Sigmoid colon (tissue), 7 donors: ENCODE measurements at places on chromosomes 13 and 19. TPM values are rescaled to one million over a fixed set of nuclear protein-coding genes. Genes with fewer than 3 reads are reported as not detected.

DNA sequence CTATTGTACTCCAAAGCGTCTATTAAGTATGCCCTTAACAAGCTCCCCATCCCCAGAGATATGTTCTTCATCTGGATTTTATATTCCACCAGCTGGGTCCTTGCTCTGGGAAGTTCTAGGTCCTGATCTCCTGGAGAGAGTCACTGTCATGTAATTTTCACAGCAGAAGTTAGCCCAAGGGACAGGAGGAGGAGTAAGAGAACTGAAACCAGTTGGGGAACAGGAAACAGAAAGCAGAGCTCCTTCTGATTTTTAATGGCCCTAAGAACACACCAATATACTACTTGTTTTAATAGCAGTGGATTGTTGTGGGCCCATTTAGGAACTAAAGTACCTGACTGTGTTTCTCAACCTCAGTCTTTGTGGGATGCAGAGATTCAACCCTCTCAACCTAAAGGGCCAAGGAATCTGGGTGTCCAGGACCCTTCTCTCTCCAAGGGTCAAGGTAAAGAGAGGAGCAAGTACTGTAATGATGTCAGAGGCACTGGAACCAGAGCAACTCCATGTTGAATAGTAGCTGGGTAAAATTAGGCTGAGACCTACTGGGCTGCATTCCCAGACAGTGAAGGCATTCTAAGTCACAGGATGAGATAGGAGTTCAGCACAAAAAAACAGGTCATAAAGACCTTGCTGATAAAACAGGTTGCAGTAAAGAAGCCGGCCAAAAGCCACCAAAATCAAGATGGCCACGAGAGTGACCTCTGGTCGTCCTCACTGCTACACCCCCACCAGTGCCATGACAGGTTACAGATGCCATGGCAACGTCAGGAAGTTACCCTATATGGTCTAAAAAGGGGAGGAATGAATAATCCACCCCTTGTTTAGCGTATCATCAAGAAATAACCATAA lies 8.1 kb upstream of the FPR3 start:
- H3K27ac ChIP-seq: no peak overlapping the region
- no peak overlapping the region for H3K4me3 ChIP-seq
- H3K27me3 ChIP-seq: no peaks in the 10 kb centered on the region

DNA sequence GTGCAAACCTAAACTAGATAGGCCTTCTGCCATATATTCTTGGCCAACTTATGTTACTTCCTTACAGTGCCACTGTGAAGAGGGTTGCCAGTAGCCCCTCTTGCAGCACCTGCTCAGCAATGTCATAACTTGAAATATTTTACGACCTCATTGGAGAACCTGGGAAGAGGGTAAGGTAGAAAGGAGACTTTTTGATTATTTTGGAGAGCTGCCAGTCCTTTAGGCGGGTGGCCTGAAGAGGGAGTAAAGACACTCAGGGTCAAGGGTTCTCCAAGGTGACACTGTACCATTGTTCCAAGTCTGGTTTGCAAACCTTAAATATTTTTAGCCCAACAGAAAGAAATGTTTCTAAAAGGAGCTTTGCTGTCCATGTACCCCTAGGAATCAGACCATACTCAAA lies 118.3 kb downstream of the FLT1 start:
- no peak overlapping the region for H3K27ac ChIP-seq
- DNase-seq: no peak
- H3K4me3 ChIP-seq: no peak overlapping the region
- H3K36me3 ChIP-seq: no peaks in the 10 kb centered on the region
- H3K27me3 ChIP-seq: no peaks in the 10 kb centered on the region
- no peaks in the 10 kb centered on the region for H3K4me1 ChIP-seq

DNA sequence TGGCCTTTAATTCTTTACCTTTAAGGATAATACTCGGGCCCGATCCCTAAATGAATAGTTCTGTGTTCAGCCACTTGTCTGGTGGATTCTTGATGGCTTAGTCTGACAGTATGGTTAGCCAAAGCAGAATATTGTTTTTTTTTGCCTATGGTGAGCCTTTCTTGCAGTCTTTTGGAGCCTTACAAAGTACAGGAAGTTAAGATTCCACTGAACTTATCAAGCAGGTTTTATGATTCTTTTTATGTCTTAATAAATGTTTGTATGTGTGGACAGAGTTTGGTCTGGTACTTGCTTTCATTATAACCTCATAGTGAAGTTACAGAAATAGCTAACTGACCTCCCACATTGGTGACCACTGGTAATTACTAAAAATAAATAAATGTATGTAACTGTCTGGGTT lies 17.1 kb downstream of the PCCA start:
- no peak overlapping the region for H3K27ac ChIP-seq
- no peak for DNase-seq
- H3K4me3 ChIP-seq: no peak overlapping the region
- no peaks in the 10 kb centered on the region for H3K36me3 ChIP-seq
- no peaks in the 10 kb centered on the region for H3K27me3 ChIP-seq

- no peak for DNase-seq
- H3K27me3 ChIP-seq: peaks cover 3% of the 10 kb centered on the region
- no peaks in the 10 kb centered on the region for H3K4me1 ChIP-seq
- H3K36me3 ChIP-seq: no peaks in the 10 kb centered on the region
Measured at GRCh38 chr19:47430041-47430802, 10.9 kb upstream of the MEIS3 start.

- H3K4me1 ChIP-seq: no peaks in the 10 kb centered on the region
- H3K4me3 ChIP-seq: no peak overlapping the region
- peaks cover 20% of the 10 kb centered on the region for H3K36me3 ChIP-seq
- no peak overlapping the region for H3K27ac ChIP-seq
Measured at GRCh38 chr19:18149596-18149975, 3.4 kb upstream of the PIK3R2 start.

GRCh38 chr13:88086577-88086976 lies 415.4 kb downstream of the SLITRK5 start:
- H3K36me3 ChIP-seq: no peaks in the 10 kb centered on the region
- no peak for DNase-seq
- H3K27me3 ChIP-seq: no peaks in the 10 kb centered on the region
- no peak overlapping the region for H3K4me3 ChIP-seq
- H3K4me1 ChIP-seq: no peaks in the 10 kb centered on the region

GRCh38 chr19:12166626-12167025 lies 3.7 kb downstream of the ZNF136 start:
- peaks cover 40% of the 10 kb centered on the region for H3K4me1 ChIP-seq
- no peaks in the 10 kb centered on the region for H3K36me3 ChIP-seq
- no peak overlapping the region for H3K27ac ChIP-seq
- DNase-seq: no peak
- no peak overlapping the region for H3K4me3 ChIP-seq

GRCh38 chr13:99969453-99969918 lies 2.1 kb downstream of the ZIC5 start:
- H3K27ac ChIP-seq: no peak overlapping the region
- H3K4me1 ChIP-seq: peaks cover 40% of the 10 kb centered on the region
- peaks cover 99% of the 10 kb centered on the region for H3K27me3 ChIP-seq
- H3K4me3 ChIP-seq: no peak overlapping the region

- DNase-seq: no peak
- H3K27ac ChIP-seq: no peak overlapping the region
- no peaks in the 10 kb centered on the region for H3K36me3 ChIP-seq
- no peaks in the 10 kb centered on the region for H3K4me1 ChIP-seq
Measured at GRCh38 chr13:50156561-50157127, 141.4 kb downstream of the KCNRG start.

DNA sequence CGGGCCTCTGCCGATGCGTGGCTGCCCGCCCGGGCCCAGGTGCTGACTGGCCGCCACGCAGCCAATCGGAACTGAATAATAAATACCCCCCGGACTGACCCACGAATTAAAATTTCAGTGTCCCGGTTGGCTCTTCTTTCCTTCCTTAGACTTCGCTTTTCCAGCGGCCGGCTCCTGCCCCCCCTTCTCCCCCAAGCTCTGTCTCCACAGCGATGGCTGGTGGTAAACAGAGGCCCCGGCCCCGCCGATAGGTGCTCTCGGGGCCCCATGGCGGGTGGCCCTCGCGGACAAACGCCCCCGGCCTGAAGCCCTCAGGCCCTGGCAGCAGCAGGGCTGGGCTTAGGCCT lies 2.6 kb downstream of the ZBTB7A start:
- peak; percentile 82 for DNase-seq
- peak overlapping the region; percentile 67 for H3K4me3 ChIP-seq

DNA sequence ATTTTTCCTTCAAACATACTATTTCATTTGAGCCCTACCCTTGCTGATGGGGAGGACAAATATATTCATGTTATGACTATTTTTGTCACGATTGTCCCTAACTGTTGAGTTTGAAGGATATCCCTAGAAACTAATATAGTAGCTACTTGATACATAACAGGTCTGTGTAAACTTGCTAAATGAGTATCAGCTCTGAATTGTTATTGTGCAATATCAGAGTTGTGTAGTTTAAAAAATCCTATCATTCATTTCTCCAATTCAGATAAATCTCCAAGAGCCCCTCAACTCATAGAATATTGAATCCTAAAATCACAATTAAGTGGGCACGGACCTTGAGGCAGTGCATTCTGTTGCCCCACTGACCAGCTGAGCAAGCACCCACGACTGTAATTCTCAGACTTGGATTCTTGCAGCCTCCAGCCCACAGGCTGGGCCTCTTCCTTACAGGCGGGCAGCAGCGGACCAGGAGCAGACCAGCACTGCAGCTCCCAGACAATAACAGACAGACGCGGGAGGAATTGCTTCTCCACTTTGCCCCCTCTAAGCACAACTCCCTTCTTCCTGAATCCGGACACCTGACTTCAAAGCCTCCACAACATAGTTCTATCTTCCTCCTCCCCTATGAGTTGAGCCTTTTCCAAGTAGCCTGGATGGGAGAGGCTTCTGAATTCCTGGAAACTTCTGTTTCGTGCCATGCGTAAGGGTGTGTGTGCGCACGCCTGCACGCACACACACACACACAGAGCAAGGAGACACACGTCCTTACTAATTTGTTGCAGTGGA lies 337.6 kb upstream of the ARGLU1 start:
- H3K27me3 ChIP-seq: no peaks in the 10 kb centered on the region
- H3K36me3 ChIP-seq: no peaks in the 10 kb centered on the region
- DNase-seq: no peak
- H3K4me3 ChIP-seq: no peak overlapping the region

ZNF526 gene
- 6.1 TPM for total RNA-seq

C1QTNF9 gene
- 0.82 TPM for total RNA-seq

ATP8B3 gene
- total RNA-seq: 3.9 TPM
